CD4-positive, alpha-beta memory T cell (primary cell): ENCODE measurements at places on chromosomes 12 and 14. TPM values are rescaled to one million over a fixed set of nuclear protein-coding genes. Genes with fewer than 3 reads are reported as not detected.
A peak's percentile ranks its signal among the peaks of the same experiment; 100 is the strongest.

Gene DPPA3
- not detected for total RNA-seq

Gene TSPAN9
- total RNA-seq, result 0.84 TPM

DNA sequence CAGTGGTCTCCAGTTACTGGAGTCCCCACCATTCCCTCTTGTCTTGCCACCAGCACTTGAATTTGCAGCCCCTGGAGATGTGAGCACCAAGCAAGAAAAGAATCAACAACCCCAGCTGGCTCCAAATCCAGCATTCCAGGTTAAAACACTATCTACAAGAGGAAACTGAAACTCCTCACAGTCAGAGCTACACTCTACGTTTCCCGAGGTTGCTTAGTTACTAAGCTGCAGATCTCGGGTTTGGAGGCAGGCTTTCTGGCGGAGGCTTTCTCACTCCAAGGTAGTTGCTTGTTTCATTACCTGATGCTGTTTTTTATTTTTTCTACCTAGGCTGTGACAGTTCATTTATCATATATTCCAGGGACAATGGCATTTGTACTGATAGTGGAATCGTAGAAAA is 248.1 kb downstream of the GLT1D1 start:
- DNase-seq, result no peak

DNA sequence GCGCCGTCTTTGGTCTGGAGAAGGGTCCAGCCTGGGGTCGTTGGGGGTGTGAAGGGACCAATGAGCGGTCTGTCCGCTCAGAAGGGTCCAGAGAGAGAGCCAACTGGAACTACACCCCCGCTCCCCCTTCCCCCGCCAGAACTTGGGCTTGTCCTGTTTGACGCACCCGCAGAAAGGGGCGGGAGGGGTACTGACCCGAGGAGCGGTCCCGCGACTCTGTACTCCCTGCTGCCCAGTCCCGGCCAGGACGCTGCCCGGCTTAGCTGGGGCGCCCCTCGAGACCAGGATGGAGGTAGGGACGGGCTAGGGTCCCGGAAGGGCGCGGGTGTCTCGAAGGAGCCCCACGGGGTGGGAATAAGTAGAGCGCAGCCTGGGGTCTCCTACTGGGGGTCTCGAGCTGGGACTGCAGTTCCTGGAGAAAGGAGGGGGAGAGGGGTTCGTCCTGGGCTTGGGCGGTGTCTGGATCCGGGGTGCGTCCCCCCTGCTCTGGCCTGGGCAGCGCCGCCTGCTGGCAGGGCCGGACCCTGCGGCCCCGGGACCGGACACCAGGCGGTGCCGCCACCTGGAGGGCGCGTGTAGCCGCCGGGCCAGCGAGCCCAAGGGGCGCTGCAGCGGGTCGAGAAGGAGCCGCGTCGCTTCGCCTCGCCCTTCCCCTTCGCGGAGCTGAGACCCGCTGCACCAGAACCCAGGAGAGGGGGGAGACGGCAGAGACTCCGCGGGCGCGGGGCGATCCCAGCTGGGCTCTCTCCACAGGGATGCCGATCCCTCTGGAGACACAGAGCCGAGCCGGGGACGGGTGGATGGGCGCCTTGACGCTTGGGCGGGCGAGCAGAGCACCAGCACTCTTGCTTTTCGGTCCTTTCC is 3.8 kb upstream of the CACNB3 start:
- peak; percentile 76 for DNase-seq

GRCh38 chr12:44968965-44969364 is 81.9 kb downstream of the DBX2 start:
- DNase-seq, result no peak

- DNase-seq, result no peak
These were observed 113.0 kb downstream of the RMST start for GRCh38 chr12:97575403-97576193.

GRCh38 chr12:124849382-124849781 is 14.3 kb downstream of the SCARB1 start:
- DNase-seq, result no peak

DNA sequence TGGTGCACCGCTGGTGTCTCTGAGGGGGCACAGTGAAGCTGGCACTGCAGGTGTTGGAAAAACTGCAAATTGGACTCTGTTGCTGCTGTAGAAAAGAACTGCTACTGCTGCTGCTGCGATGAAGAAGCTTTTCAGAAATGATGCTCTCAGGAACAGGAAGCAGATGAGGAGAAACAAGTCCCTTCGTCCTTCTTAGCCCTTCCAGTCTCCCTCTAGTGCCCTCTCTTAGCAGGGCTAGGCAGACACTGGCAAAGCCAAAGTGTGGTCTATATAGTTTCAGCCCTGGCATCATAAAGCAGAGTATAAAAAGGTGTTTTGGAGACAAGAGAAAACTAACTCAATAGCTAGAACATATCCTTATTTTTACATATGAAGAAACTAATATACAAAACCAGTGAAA is 174.5 kb downstream of the MYRFL start:
- DNase-seq, result no peak
